HFF-Myc (cell line): ENCODE measurements at places on chromosomes 7 and 10.

GRCh38 chr7:95476904-95477594 lies 8.7 kb upstream of the ASB4 start:
- peak; percentile 30 for DNase-seq

- no peak for DNase-seq
These were observed 125.5 kb downstream of the CLEC2L start for GRCh38 chr7:139648941-139649425.

DNA sequence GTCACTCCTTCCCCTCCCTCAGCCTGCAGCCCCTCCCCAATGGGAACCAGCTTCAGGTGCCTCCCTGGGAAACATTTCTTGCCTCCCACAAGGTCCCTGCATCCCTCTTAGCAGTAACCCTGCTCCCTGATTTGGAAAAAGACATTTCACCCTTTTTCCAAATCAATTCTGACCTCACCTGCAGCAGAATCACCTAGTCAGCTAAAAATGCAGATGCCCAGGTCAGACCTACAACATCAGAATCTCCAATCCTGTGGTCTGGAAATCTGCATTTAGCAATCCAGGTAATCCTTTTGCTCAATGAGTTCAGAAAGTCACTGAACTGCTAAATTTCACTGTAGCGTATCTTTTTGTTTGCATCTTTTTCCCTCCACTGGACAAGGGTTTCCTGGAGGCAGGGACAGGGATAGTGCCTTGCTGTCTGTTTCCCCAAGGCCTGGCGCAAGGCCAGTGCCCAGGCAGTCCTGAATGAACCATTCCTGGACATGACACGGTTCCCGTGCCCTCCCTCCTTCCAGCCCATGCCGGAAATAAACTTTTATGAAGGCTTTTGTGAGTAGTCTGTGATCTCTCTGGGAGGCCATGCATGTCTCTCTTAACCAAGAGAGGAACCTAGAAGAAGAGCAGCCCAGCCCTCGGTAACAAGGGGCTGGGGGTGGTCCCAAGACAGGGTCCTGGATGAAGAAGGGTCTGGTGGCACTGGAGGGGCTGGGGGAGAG lies 44.0 kb downstream of the COL13A1 start:
- DNase-seq = no peak

- no peak for DNase-seq
These were observed 50.0 kb downstream of the SRI start for GRCh38 chr7:88169717-88170320.

DNA sequence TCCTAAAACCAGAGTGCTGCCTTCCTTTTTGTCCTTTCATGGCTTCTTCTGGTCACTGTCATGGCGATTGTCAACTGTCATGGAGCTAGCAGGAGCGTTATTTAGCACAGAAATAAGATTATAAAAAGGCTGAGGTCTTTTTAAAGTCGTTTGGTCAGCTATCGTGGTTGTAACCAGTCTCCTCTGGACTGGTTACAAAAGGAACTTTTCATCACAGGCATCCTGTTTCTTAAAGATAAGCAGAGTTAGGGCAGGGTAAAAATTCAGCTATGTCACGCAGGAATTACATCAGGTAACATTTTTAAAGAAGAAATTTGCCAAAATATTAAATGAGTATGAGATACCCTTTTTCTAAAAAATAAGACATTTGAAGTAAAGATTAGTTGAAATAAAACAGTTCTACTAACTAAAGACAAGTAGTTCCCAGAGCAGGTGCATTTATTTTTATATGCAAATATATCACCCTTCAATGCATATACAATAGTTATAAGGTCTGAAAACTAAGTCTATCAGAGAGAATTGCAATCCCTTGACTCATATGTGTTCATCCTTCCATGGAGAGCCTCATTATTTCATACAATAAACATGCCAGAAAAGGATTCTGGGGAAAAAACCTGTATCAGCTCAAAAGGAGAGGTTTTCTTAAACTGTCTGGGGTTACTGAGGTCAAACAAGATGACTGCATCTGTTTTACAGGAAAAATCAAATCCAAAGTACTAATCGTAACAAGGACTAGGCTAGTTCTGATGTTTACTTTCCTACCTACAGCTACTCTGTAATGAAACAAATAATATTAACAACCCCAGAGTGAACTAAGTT lies 20.9 kb downstream of the FAM24A start:
- DNase-seq = no peak
